ENCODE measurements at places on chromosomes 13 and 19. TPM values are rescaled to one million over a fixed set of nuclear protein-coding genes. Genes with fewer than 3 reads are reported as not detected.

Gene GJB6
- not detected for total RNA-seq

DNA sequence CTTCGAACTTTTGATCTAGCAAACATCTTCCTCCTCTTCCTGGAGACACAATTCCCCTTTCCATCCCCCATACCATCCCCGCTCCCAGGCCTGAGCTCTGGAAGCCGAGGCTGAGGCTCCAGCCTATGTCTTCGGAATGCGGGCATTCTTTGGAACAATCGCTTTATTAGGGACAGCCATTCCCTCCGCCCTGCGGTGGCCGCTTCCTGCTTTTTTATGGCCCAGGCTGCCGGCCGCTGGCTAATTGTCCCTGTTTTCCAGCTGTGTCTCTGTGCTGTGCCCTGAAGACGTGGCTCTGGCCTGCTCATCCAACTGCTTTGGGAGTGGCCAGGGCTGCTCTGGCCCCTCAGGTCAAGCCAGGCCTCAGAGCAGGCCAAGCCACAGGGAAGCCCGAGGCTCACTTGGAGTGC, 2.1 kb upstream of the CDX2 start:
- no peak for DNase-seq
- H3K36me3 ChIP-seq: no peaks in the 10 kb centered on the region
- H3K27ac ChIP-seq: no peak overlapping the region
- H3K4me1 ChIP-seq: peaks cover 19% of the 10 kb centered on the region
- no peaks in the 10 kb centered on the region for H3K27me3 ChIP-seq

Gene IZUMO4
- 3.4 TPM for total RNA-seq

DNA sequence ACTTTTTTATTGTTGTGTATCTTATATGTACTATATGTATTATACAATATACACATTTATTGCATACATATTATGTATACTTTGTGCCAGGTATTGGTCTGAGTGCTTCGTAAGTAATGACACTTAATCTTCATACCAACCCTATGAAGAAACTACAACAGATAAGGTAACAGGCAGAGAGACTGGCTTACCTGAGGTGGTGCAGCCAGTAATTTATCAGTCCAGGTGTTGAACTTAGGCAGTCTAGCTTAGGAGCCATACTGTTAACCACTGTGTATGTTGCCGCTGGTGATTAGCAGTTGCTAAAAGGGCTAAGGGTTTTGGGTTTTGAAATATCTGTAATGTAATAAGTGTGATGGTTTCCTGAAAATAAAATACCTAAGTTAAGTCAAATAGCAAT, 53.6 kb upstream of the KCTD4 start:
- H3K4me3 ChIP-seq: no peak overlapping the region
- no peak for DNase-seq
- H3K27ac ChIP-seq: no peak overlapping the region
- no peaks in the 10 kb centered on the region for H3K4me1 ChIP-seq
- no peaks in the 10 kb centered on the region for H3K36me3 ChIP-seq

DNA sequence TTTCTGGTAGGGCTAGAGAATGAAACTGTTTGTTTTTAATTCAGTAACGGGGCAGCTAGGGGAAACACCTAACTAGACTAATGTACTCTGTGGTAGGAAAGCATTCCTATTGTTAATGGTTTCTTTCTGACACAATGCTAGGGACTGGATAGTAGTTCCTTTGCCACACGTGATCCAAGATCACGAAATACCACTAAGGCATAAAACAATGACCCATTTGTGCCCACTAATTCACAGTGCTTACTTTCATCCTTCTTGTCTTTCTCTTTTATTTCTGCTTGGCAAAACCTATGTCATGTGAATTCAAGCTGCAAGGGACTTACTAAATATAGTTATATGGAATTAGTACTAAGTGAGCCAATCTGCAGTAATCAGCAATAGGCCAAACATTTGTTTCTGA, 834.1 kb upstream of the SLITRK6 start:
- no peak overlapping the region for H3K27ac ChIP-seq
- no peaks in the 10 kb centered on the region for H3K36me3 ChIP-seq
- H3K4me3 ChIP-seq: no peak overlapping the region
- H3K4me1 ChIP-seq: no peaks in the 10 kb centered on the region
- DNase-seq: no peak

DNA sequence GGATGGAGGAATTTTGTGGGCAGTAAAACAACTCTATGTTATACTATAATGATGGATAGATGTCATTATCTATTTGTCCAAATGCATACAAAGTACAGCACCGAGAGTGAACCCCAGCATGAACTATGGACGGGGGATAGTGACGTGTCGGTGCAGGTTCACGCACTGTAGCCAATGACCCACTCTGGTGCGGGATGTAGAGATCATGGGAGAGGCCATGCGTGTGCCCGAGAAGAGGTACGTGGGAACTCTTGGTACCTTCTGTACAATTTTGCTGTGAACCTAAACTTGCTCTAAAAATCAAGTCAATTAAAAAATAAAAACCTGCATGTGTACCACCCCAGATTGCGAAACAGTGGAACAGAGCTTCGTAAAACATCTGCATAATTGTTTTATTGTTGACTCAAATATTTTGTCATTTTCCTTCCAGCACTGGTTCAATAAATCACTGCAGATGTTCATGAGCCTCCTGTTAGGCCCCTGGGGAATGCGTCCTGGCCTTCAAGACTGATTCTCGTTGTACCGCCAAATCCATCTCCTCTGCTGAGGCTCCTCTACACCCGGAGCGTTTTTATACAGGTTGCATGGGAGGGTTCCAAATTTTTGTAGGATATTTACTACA, 30.9 kb downstream of the COL4A1 start:
- no peaks in the 10 kb centered on the region for H3K4me1 ChIP-seq
- no peak overlapping the region for H3K27ac ChIP-seq

GRCh38 chr19:30116984-30117555, 175.0 kb downstream of the URI1 start:
- no peak overlapping the region for H3K27ac ChIP-seq
- DNase-seq: no peak
- H3K36me3 ChIP-seq: no peaks in the 10 kb centered on the region
- no peak overlapping the region for H3K4me3 ChIP-seq

DNA sequence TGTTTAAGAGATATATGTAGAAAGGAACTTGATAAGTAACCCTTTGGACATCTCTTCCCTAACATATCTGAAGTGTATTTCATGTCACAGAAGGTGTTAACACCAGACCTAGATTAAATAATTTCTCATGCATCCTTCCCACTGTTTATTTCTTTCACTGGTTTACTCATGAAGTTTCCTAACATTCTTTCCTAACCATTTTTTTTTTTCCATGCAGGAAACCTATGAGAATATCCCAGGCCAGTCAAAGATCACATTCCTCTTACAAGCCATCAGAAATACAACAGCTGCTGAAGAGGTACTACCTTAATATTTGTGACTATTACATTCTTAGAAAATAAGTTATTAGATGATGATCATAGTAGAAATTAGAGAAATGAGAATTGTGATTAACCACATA, 28.8 kb downstream of the IPO5 start:
- H3K4me1 ChIP-seq: peaks cover 25% of the 10 kb centered on the region
- no peak for DNase-seq
- H3K27ac ChIP-seq: no peak overlapping the region
- H3K4me3 ChIP-seq: no peak overlapping the region

Gene PROZ
- total RNA-seq: not detected

Gene TJP3
- 15.8 TPM for total RNA-seq

- no peaks in the 10 kb centered on the region for H3K36me3 ChIP-seq
- H3K27ac ChIP-seq: no peak overlapping the region
- H3K4me3 ChIP-seq: no peak overlapping the region
- no peak for DNase-seq
Measured at GRCh38 chr19:22882797-22883196, 50.7 kb downstream of the ZNF723 start.

GRCh38 chr19:1884291-1884718, 991 bp downstream of the ABHD17A start:
- no peak for DNase-seq
- H3K27ac ChIP-seq: peak overlapping the region; percentile 81
- H3K27me3 ChIP-seq: no peaks in the 10 kb centered on the region
- no peaks in the 10 kb centered on the region for H3K36me3 ChIP-seq

- no peak overlapping the region for H3K4me3 ChIP-seq
- H3K36me3 ChIP-seq: no peaks in the 10 kb centered on the region
- no peak for DNase-seq
- peaks cover 9% of the 10 kb centered on the region for H3K4me1 ChIP-seq
- H3K27me3 ChIP-seq: no peaks in the 10 kb centered on the region
Measured at GRCh38 chr19:46515290-46515609, 19.6 kb upstream of the PNMA8B start.

Gene PLVAP
- 49.8 TPM for total RNA-seq

- no peaks in the 10 kb centered on the region for H3K36me3 ChIP-seq
- H3K4me3 ChIP-seq: no peak overlapping the region
- no peak overlapping the region for H3K27ac ChIP-seq
- no peaks in the 10 kb centered on the region for H3K27me3 ChIP-seq
Measured at GRCh38 chr13:67916650-67917049, 686.5 kb upstream of the PCDH9 start.

DNA sequence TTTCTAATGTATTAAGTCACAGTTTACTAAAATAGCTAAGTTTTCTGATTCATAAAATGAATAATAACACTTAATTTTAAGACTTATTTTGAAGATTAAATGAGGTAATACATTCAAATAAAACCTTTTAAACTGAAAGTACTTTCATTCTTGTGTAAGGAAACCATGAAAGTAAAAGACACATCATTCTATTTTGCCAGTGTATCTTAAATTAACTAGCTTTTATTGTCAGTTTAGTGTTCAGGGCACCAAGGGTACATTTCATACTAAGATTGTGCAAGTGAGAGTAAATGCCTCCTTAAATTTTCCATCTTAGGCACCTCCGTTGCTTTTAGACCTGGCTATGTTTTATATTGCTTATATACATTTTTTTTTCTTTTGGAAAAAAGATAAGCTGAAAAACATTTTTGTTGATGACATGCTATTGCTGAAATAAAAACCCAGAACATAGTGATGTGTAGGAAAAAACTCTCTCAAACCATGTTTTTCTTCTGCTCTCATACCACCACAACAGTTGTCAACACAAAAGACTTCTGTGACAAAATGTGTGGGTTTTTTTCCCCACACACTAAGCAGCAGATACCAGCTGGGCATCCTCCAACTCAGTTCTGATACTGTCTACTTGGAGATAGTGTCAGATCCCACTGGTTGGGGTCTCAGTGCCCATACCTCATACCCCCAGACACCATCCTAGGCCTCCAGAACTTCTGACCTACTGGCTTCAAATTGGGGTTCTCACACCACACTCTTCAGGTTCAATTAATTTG, 30.7 kb upstream of the LPAR6 start:
- H3K27ac ChIP-seq: no peak overlapping the region
- H3K4me1 ChIP-seq: no peaks in the 10 kb centered on the region
- H3K4me3 ChIP-seq: no peak overlapping the region

- H3K27ac ChIP-seq: no peak overlapping the region
- DNase-seq: no peak
- no peaks in the 10 kb centered on the region for H3K36me3 ChIP-seq
- H3K4me3 ChIP-seq: no peak overlapping the region
- H3K27me3 ChIP-seq: peaks cover 11% of the 10 kb centered on the region
Measured at GRCh38 chr19:50460161-50460765, 16.0 kb upstream of the EMC10 start.

DNA sequence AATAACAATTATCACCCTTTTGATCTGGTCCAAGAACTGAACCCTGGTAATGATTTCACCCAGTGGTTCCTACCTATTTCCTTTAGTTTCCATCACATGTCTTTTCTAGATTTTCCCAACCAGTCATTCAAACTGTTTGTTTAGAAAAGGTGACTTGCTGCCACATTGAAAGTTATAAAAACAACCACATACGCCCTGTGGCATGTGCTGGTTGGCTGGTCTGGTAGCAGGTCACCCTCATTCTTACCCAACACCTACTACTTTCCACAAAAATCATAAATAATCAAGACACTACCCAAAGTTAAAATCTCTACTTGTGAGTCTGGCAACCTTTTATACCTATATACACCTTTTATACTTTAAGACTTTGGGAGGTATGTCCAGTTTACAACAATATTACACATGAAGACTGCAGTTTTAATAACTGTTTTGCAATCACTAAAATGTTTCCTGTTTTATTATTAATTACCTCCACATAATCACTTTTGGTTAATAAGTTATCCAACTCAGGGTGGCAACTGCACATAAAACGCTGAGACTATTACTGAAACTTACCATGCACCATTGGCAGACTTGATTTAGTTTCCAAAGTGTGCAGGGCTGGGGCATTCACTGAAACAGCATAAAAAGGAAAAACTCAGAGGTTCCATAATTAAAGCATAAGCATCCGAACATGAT, 38.9 kb downstream of the DZIP1 start:
- DNase-seq: no peak
- H3K36me3 ChIP-seq: no peaks in the 10 kb centered on the region
- no peaks in the 10 kb centered on the region for H3K27me3 ChIP-seq

- no peak for DNase-seq
- no peak overlapping the region for H3K27ac ChIP-seq
- H3K4me1 ChIP-seq: no peaks in the 10 kb centered on the region
- no peaks in the 10 kb centered on the region for H3K27me3 ChIP-seq
- peaks cover 10% of the 10 kb centered on the region for H3K36me3 ChIP-seq
Measured at GRCh38 chr19:17159466-17160393, 55.4 kb upstream of the USE1 start.

DNA sequence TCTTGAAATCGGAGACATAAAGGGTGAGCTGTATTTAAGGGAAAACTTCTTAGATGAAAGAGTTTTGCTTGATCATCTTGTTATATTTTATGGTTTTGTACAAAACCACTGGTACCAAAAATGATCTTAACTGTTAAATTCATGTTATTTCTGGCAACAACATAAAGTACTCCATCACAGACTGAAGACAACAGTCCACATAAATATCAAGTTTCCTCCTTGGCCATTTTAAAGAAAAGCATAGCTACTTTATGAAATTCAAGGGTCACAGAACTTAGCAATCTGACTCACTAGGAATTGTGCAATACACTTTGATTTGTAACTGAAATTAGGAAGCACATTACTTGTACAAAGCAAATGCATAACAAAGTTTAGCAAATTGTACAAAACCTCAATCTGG, 66.3 kb downstream of the TBC1D4 start:
- DNase-seq: no peak
- H3K27me3 ChIP-seq: no peaks in the 10 kb centered on the region
- no peaks in the 10 kb centered on the region for H3K36me3 ChIP-seq
- no peak overlapping the region for H3K27ac ChIP-seq
- peaks cover 49% of the 10 kb centered on the region for H3K4me1 ChIP-seq
- no peak overlapping the region for H3K4me3 ChIP-seq

Gene SLC10A2
- total RNA-seq: not detected

DNA sequence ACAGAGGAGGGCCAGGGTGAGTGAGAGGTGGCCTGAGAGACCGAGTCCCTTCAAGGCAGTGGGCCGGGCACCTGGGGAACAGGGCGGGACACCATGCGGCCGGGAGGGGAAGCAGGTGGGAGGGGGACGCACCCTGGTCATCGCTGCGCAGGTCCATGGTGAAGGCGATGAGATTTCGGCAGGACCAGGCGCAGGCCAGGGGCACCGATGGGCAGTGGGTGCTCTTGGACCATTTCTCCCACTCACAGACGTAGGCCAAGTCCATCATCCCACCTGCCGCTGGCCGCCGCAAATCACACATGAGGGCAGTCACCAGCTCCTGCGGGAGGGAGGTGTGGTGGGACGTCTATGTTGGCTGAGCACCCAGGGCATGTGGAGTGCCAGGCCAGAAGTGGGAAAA, 2.2 kb downstream of the MED16 start:
- no peaks in the 10 kb centered on the region for H3K27me3 ChIP-seq
- H3K4me1 ChIP-seq: peaks cover 13% of the 10 kb centered on the region
- no peak for DNase-seq

GRCh38 chr13:45267215-45267614, 66.4 kb upstream of the KCTD4 start:
- H3K27ac ChIP-seq: no peak overlapping the region
- no peaks in the 10 kb centered on the region for H3K4me1 ChIP-seq
- no peak overlapping the region for H3K4me3 ChIP-seq

Gene APLP1
- total RNA-seq: 40.9 TPM

Data from body of pancreas (tissue), 4 donors.